Testis (tissue), 5 donors: ENCODE measurements at places on chromosomes 3 and 15. TPM values are rescaled to one million over a fixed set of nuclear protein-coding genes. Genes with fewer than 3 reads are reported as not detected.

CPNE9 gene
- total RNA-seq = 0.31 TPM

CPLX3 gene
- total RNA-seq = 3.7 TPM

ATP2B2 gene
- total RNA-seq = 1.8 TPM

GALNT15 gene
- total RNA-seq = 13.0 TPM

SI gene
- total RNA-seq = 2.8 TPM

TRANK1 gene
- 7.6 TPM for total RNA-seq

IL17RD gene
- 29.9 TPM for total RNA-seq

C3orf22 gene
- 61.4 TPM for total RNA-seq

CKMT1A gene
- total RNA-seq = 1.2 TPM

LRRC31 gene
- 0.19 TPM for total RNA-seq

NRG4 gene
- total RNA-seq = 14.6 TPM

ISL2 gene
- 4.2 TPM for total RNA-seq

SLC12A1 gene
- 0.62 TPM for total RNA-seq

ZMAT3 gene
- 13.3 TPM for total RNA-seq

P3H2 gene
- total RNA-seq = 10.1 TPM

CXCR6 gene
- total RNA-seq = 0.62 TPM
